Stimulated activated CD8-positive, alpha-beta memory T cell treated with anti-CD3 and anti-CD28 coated beads, Interleukin-7, amount 100 ng/mL, for 48 hours (primary cell): ENCODE measurements at places on chromosomes 3 and 15.

DNA sequence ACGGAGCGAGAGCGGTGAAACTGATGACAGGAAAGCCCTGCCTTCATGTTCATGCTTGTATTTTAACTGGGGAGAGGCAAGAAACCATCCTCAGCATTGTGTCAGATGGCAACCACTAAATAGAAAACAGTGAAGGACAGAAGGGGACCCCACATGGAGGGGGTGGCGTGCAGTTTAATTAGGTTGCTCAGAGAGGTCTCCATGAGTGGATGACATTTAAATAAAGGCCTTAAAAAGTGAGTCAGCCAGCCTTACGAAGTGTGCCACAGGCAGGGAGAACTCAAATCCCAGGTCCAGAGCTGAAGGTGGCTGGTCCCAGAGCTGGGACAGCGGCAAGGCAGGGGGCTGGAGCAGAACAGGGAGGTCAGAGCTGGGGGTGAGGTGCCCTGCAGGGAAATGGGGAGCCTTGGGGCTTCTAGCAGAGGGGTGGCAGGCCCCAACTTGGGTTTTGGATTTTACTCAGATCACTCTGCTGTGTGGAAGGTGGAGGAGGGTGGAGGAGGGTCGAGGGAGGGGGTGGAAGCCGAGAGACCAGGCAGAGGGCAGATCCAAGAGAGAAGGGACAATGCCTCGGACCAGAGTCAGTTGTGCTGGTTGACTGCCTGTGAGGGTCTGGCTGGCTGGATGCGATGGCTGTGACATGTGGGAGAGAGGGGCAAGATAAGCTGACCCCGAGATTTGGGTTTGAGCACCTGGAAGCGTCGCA is 73.7 kb downstream of the KLF13 start:
- DNase-seq: no peak

GRCh38 chr3:130576375-130577266 is 59.6 kb downstream of the COL6A6 start:
- no peak for DNase-seq

GRCh38 chr15:48096355-48096786 is 24.4 kb upstream of the SLC24A5 start:
- DNase-seq: no peak

GRCh38 chr15:25408929-25409328 is 29.9 kb downstream of the UBE3A start:
- DNase-seq: no peak

DNA sequence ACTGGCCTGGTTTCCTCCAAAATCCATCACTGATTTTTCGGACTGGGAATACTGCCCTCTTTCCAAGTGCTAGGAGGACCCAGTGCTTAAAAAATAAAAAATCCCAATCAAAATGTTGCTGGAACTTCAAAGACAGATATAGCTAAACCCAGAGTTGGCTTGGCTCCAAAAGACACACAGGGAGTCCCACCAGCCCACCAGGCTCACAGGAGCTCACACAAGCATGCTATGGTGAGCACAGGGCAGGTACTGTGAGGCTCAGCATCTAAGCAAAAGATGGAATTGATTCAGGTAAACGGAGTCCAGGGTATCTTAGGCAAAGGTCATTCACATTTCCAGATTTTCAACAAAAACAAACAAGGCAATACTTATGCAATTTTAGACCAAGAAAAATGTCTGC is 3.7 kb downstream of the TRANK1 start:
- DNase-seq: no peak

DNA sequence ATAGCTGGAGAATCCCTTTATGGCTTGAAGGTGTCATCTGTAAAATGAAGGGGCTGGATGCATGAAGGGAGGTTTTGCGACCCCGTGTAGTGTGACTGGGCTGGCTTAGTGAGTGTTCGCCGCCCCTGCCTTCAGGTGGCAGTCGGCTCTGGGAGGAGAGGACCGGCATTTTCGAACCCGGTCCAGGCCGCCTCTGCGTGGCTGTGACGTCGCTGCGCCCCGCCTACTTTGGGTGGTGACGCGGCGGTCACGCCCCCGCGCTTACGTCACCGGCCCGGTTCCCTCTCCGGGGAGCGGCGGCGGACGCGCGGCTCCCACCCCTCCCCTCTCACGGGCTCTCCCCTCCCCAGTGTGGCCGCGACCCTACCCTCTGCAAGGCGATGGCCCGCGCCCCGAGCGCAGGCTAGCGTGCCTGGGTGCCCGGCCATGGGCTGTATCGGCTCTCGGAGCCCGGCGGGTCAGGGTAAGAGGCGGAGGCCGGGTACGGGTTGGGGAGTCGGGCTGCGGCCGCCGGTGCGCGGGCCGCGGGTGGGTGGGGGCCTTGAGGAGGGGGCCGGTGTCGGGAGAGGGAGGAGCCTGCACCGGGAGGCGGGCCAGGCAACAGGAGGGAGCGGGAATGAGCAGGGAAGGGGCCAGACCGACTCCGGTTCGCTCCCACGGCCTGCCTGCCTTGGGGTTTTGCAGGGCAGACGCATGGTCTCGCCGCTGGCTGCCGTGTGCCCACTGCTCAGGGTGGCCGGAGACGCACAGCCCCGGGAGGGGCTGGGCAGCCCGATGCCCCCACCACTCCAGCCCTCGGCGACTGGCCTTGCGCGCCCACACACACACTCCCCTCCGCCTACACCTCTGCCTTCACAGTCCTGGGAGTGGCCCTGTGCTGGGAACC is 1.5 kb upstream of the FAM131A start:
- peak; percentile 73 for DNase-seq

DNA sequence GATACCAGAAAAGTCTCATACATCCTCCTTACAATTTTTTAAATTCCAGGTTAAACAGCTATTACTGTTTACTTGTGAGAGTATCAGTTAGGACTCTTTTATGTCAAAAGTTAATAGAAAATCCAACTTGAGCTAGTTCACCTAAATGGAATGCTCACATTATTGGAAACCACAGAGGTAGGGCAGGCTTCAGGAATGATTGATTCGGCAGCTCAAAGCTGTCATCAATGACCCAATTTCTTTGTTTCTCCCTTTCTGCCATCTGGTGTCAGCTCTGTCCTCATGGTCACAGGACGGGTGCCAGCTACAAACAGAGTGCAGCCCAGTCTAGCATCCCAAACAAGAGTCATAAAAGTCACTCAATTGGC is 32.2 kb downstream of the CFAP20DC start:
- no peak for DNase-seq

DNA sequence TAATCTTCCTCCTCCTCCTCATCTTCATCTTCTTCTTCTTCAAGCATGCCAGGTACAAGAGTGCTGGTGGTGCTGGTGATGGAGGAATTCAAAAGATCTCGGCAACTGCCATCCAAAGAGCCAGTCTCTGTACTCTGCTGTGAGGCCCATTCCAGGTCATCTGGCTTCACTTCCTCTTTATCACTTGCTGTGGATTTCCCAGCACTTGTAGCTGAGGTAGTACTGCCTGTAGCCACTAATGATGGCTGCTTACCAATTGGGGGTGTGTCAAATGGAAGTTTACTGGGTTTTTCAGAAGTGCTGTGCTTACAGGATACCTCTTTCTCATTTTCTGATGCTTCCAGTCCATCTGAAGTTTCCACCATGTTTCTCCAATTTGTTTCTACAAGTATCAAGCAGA is 28.8 kb upstream of the SHC4 start:
- DNase-seq: no peak

GRCh38 chr3:37129871-37130270 is 44.5 kb downstream of the LRRFIP2 start:
- DNase-seq: no peak

DNA sequence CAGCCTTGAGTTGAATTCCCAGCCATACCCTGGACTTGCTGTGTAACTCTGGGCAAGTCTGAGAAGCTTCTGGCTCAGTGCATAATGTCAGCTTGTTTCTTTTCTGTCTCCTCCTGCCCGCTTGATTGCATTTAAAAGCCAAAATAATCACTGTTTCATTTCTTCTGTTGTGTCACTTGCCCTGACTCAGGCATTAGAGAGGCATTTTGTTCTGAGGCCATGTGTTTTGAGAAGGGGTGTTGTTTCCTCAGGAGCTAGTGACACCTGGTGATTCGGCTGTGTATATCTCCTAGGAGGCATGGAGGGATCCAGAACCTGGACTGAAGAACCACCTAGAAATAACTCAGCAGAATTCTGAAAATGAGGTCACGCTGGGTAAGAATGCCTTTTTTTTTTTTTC is 16.0 kb downstream of the WDR73 start:
- no peak for DNase-seq

DNA sequence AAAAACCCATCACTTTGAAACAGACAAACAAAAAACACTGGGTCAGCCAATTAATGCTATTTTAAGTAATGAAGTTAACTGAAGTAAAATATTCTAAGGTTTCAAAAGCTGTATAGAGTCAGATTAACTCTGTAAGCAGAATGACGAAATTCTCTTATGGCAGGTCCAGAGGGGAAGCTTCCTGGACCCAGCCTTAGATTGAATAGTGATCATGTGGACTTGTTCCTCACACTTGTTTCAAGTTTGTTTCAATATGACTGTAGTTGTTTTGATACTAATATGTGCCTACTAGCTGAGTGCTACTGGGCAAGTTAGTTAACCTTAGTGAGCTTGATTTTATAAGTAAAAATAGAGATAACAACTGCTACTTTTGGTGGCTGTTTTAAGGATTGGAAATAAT is 32.6 kb downstream of the PLS1 start:
- no peak for DNase-seq

GRCh38 chr3:194333981-194334320 is 17.2 kb downstream of the CPN2 start:
- DNase-seq: no peak

DNA sequence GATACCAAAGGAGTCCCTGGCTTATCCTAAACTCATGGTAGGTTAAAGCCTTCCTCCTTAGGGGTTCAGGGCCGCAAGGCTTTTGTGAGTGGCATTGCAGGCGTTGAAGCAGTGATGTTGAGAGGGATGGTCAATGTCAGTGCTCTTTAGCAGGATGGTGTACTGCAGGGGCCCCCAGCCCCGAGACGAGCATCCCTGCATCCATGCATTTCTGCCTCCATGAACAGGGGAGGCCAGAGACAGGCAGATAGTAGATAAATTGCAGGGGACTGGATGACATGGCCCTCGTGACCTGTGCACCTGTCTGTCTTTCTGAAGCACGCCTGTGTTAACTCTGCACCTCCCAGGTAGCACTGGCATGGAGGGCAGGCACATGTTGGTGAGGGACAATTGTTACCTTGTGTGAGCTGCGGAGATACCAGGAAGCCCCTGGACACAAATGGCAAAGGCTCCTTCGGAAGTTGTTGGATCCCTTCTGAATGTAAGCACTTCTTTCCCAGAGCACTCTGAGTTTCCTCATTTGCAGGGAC is 133.5 kb downstream of the SNRPN start:
- DNase-seq: no peak
